ENCODE measurements at places on chromosomes 1 and 21.

GRCh38 chr1:36115931-36116330 is 9.1 kb downstream of the COL8A2 start:
- DNase-seq, result no peak

GRCh38 chr1:55600242-55600641 is 385.1 kb upstream of the USP24 start:
- no peak for DNase-seq

GRCh38 chr1:58754073-58754613 is 29.7 kb downstream of the JUN start:
- no peak for DNase-seq

GRCh38 chr1:188170935-188171334 is 1342.2 kb downstream of the PLA2G4A start:
- no peak for DNase-seq

DNA sequence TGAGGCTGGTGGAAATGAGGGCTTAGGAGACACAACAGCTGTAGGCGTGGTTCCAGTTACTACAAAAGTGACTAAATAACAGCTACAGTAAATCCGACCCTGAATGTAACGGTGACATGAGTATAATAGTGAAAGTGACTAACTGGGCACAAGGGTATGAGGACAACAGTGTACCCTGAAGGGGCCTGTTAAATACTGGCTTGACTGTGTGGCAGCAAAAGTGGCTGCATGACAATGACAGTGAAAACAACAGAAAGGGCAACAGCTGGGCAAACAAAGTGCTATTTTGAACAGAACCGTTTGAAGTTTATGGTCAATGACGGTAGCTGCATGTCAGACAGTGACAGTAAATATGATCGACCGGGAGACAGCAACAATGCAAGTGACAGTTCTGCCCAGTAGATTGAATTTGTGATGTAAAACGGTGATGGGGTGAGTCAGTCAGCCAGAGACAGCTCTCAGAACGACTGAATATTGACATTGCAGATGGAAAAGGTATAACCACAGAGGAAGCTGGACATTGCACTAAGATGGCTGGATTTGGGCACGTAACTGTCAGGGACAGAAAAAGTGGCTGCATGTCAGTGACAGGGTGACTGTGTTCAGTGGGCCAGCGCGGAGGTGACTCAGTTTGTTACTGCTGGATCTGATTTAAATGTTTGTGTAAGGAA is 1.2 kb upstream of the ZBTB40 start:
- DNase-seq, result no peak

DNA sequence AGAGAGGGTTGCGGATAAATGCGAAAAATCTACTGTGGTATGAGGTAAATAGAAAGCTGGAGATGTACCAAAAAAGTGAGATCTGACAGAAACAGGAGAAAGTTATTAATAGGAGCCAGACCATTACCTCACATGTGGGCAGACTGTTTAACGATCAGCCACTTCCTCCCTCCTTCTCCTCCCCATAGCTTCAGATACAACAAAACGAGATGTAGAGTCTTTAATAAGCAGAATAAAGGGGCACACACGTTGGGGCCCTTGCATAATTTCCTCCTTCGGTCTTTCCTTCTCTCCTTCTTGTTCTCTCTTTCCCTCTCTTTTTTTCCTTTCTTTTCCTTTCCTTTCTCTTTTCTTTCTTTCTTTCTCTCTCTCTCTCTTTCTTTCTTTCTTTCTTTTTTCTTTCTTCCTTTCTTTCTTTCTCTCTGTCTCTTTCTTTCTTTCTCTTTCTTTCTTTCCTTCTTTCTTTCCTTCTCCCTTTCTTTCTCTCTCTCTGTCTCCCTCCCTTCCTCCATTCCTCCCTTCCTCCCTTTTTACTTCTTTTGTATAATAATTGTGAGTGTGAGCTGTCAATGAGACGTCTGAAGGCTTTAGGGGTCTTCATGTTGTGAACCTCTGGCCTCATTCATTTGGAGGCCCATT is 242.1 kb downstream of the GRIK1 start:
- no peak for DNase-seq

- no peak for DNase-seq
Observed at GRCh38 chr1:66083003-66083402, 290.3 kb downstream of the PDE4B start.

DNA sequence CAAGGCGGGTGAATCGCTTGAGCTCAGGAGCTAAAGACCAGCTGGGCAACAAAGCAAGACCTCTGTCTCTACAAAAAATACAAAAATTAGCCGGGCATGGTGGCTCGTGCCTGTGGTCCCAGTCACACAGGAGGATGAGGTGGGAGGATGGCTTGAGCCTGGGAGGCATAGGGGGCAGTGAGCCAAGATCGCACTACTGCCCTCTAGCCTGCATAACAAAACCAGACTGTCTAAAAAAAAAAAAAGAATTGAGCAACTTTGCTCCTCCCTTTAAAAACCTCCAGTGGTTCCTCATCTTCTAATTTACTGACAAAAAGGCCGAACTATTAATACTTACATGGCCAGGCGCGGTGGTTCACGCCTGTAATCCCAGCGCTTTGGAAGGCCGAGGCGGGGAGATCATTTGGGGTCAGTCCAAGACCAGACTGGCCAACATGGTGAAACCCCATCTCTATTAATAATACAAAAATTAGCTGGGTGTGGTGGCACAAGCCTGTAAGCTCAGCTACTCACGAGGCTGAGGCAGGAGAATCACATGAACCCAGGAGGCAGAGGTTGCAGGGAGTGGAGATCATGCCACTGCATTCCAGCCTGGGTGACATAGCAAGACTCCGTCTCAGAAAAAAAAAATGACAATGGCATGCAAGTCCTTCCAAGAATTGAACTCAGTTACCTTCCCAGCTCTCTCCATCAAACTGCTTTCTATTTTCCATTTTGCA is 4.4 kb downstream of the ACBD3 start:
- DNase-seq, result no peak

DNA sequence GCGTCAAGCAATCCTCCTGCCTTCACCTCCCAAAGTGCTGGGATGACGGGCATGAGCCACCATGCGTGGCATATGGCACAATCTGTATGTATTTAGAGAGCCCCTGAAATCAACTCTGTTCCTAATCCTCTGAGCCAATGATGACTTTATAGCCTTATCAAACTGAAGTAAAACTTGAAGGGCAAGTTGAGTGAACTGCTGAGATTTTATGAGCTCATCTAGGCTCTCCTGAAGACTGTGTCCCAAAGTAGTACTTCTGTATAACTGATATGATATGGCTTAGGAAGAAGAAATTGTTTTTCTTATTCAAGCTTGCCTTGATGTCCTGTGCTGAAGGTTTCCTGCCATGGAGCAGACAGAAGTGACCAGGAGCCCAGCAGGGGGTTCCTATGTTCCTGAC is 23.7 kb upstream of the NKAIN1 start:
- DNase-seq, result no peak

- DNase-seq, result no peak
Observed at GRCh38 chr1:175399795-175400194, 207.2 kb upstream of the KIAA0040 start.

DNA sequence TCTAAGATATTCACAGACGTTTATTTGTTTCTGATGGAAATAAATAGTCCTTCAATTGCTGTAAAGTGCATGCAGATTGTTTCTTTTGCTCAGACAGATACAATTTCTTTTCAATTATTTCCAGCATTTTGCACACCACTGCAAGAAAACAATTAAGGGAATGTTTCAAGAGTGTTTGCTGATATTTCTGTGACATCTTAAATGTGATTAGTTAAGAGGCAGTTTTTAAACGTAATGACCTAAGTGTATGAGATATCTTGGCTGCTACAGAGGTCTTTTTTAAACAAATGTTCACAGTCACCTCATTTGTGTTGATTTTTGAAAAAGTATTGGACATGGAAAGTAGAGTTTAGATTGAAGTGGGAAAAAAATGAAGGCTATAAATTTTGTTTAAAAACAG is 262.3 kb upstream of the BRINP3 start:
- DNase-seq, result no peak

DNA sequence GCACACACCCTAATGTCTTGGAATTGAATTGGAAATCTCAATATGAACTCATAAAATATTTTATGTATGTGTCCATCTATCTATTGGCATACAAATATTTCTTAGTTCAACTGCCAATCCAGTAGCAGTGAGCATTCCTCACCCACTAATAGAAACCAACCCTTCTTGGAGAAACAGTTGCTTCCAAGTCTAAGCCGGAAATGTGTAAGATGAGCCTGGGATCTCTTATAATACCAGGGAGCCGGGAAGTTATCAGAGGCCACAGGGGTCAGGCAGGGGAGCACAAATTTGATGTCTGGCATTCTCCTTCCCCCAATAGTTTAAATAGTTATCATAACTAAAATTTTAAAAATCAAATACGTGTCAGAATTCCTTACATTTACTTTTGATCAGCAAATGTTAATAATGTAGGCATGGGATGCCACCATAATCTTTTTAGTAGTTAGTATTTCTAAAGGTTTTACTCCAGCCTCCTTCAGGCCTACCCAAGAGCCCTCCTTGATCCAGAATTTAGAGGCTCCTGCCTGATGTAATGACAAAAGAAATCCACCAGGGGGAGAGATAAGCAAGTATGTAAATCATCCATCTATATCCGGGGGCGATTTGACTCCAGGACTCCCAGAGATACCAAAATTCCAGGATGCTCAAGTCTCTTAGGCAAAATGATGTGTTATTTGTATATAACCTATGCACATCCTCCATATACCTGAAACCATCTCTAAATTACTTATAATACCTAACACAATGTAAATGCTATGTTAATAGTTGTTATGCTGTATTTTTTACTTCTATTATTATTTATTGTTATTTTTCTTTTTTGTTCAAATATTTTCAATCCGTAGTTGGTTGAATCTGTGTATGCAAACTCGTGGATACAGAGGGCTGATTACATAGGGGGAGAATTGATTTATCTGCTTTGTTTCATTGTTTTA is 218.7 kb upstream of the COA6 start:
- no peak for DNase-seq

DNA sequence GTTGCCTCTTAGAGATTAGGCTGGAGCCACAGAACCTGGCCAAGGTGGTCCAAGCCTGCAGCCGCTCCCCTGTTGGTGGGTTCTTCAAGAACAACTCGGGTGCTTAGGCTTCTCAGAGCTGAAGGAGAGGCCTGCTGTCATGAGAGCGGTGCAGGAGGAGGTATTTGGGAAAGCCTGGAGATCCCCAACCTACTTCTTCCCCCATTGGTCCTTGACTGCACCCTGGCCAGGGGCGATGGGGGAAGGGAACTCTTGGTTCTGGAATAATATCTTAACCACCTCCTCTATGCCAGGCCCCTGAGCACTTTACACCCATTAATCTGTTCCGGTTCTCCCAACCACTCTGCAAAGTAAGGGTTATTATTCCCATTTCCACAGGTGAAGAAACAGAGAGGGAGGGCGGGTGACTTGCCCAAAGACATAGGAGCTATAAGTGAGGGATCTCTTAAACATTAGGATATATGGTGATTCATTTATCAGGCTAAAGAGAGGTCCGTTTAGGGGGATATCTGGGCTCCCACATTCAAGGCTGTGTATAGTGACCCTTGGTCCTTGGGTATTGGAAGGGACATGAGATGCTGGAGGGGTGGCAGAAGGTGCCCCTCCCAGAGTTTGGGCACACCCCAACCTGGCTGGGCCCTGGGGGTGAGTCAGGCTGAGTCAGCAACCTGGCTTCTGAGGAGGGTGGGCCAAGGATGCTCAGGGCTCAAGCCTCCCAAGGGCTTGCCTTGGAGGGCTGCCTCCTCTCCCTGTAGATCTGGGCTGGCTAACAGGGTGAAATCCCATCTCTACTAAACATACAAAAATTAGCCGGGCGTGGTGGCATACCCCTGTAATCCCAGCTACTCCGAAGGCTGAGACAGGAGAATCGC is 5.2 kb downstream of the TRNP1 start:
- DNase-seq, result no peak

DNA sequence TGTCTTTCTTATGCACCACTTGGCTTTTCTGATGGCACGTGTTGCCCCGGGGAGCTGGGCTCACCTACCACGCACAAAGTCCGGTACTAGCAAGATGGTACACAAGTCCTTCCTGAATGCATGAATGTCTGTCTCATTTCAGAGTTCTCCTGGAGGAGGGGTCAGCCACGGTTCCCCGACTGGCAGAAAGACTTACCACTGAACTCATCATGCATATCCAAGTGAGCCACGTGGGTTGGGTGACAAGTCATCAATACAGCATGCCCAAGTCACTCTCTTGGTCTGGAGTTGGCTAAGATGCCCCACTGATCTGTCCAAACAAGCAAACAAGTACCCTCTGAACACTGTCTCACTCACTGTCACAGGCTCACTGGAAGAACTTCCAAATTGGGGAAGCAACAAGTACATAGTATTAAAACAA is 28.6 kb upstream of the MX1 start:
- no peak for DNase-seq

GRCh38 chr1:19504796-19505692 is 19.7 kb upstream of the CAPZB start:
- no peak for DNase-seq

- DNase-seq, result no peak
Observed at GRCh38 chr1:25710583-25711347, 89.2 kb upstream of the SELENON start.

DNA sequence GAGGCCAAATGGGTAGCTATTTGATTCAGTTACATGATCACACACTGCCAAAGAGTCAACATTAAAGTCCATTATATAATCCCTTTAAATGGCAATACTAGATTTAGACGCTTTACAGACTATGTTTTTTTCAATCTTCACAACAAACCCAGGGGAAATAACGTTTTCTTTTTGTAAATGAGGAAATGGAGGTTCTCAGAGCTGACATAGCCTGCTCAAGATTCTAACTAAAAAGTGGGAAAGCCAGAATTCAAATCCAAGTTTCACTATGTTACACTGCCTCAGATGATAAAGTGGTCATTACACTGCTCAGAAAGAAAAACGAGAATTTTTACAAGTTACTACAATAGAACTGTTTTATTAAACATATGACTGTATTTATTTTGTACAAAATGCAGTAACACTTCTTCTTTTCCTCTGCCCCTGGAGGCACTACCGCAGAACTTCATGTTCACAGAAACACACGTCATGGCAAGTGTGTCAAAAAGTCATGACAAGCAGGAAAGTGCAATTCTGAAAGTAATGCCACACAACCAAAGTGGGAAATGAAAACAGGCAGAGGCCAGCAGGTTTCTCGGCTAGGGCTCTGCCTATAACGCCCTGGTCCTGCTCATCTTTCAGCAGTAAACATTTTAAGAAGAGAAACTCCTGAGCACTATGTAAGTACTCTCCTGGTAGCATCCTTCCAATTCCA is 19.0 kb downstream of the THEMIS2 start:
- DNase-seq, result no peak

DNA sequence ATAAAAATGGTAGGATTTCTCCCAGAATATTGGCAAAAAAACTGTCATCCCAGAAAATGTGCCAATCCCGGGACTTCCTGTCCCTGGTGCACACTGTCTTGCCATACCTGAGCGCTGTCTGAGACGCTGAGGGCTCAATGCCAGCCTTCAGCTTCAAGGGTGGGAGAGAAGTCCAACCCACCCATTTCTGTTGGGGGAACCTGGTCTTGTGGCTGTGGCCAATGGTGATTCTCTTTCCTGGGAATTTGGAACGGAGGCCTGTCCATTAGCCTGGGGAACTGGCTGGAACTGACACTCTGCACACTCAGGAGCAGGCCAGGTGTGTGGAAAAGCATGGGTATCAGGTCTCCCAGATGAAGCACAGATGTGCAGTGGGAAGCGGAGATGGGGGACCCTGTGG is 6.7 kb downstream of the MTHFR start:
- no peak for DNase-seq

- no peak for DNase-seq
Observed at GRCh38 chr21:38843806-38844503, 38.2 kb downstream of the ETS2 start.

GRCh38 chr1:116408193-116408592 is 35.1 kb downstream of the ATP1A1 start:
- DNase-seq, result no peak

- no peak for DNase-seq
Observed at GRCh38 chr1:15276691-15277446, 29.8 kb downstream of the FHAD1 start.

- DNase-seq, result no peak
Observed at GRCh38 chr1:225848030-225848955, 33.9 kb downstream of the TMEM63A start.
